Cardiac ventricle fibroblast (primary cell): ENCODE measurements at places on chromosomes 4 and X. TPM values are rescaled to one million over a fixed set of nuclear protein-coding genes. Genes with fewer than 3 reads are reported as not detected.

The SYN1 gene
- total RNA-seq: 1.3 and 1.7 TPM in 2 replicates

The HS6ST2 gene
- total RNA-seq: 0.05 TPM in 1 of 2 replicates, not detected in the other

The MAGEB1 gene
- not detected in 2 replicates for total RNA-seq

The CCSER1 gene
- total RNA-seq: not detected in 2 replicates

The CD38 gene
- 0.12 and 0.15 TPM in 2 replicates for total RNA-seq

The PHOX2B gene
- total RNA-seq: not detected in 2 replicates

The XAGE1A gene
- total RNA-seq: not detected in 2 replicates

The RAB33A gene
- 0.15 and 0.19 TPM in 2 replicates for total RNA-seq

The TENM3 gene
- 1.0 and 2.4 TPM in 2 replicates for total RNA-seq

The MORC4 gene
- total RNA-seq: 14.2 and 17.8 TPM in 2 replicates

The RNF113A gene
- total RNA-seq: 19.8 and 24.1 TPM in 2 replicates

The UGT2B11 gene
- total RNA-seq: not detected in 2 replicates

The HSD17B11 gene
- total RNA-seq: 29.8 and 49.3 TPM in 2 replicates

The OPRPN gene
- total RNA-seq: not detected in 2 replicates

The IKBKG gene
- total RNA-seq: 12.6 and 16.6 TPM in 2 replicates

The TEX13C gene
- not detected in 2 replicates for total RNA-seq

The VCX2 gene
- not detected in 2 replicates for total RNA-seq

The TMPRSS11D gene
- not detected in 2 replicates for total RNA-seq

The CXorf49 gene
- not detected in 2 replicates for total RNA-seq

The MEPE gene
- not detected in 2 replicates for total RNA-seq

The FGD1 gene
- 12.7 and 16.8 TPM in 2 replicates for total RNA-seq

The VGLL1 gene
- total RNA-seq: not detected in 2 replicates

The MAGEA9B gene
- total RNA-seq: not detected in 2 replicates
